ENCODE measurements at places on chromosomes 4 and X.

- no peak for DNase-seq
These were observed 240.5 kb downstream of the STIM2 start for GRCh38 chr4:27101126-27101525.

DNA sequence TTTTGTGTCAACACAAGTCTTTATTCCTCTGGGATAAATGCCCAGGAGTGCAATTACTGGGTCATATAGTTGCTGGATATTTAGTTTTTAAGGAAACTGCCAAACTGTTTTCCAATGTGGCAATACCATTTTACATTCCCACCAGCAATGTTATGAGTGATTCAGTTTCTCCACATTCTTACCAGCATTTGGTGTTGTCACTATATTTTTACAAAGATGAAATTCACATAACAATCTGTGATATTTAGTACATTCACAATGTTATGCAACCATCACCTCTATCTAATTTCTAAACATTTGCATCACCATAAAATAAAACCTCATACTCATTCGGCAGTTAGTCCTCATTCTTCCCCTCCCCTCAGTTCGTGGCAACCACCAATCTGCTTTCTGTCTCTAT lies 75.0 kb downstream of the MAMLD1 start:
- DNase-seq: no peak

DNA sequence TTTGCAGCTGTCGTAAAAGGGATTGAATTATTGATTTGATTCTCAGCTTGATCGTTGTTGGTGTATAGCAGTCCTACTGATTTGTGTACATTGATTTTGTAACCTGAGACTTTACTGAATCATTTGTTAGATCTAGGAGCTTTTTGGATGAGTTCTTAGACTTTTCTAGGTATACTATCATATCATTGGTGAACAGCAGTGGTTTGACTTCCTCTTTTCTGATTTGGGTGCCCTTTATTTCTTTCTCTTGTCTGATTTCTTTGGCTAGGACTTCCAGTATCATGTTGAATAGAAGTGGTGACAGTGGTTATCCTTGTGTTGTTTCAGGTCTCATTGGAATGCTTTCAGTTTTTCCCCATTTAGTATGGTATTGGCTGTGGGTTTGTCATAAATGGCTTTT lies 8.4 kb downstream of the APOOL start:
- no peak for DNase-seq

GRCh38 chr4:122705009-122705408 lies 27.5 kb upstream of the BBS12 start:
- DNase-seq: no peak

- no peak for DNase-seq
These were observed 891 bp downstream of the TLR2 start for GRCh38 chr4:153684971-153685371.

GRCh38 chr4:8350352-8350751 lies 80.8 kb downstream of the HTRA3 start:
- DNase-seq: no peak

DNA sequence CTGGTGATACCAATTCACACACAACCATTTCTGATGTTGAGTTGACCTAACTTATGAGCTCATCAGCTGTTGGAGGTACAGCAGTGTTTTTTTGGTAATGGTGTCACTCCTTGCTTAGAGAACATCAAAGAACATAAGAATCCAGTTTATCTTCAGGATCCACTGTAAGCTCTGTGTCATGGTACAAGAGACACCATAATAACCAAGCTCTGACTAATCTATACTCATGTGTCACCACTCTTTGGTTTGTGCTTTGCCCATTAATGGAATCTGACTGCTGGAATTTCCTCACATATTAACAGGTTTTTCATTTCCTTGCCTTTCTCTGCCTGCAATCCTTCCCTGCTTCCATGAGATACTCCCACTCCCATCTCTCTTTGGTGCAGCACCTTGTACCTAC lies 735.1 kb upstream of the LCORL start:
- peak; percentile 70 for DNase-seq

DNA sequence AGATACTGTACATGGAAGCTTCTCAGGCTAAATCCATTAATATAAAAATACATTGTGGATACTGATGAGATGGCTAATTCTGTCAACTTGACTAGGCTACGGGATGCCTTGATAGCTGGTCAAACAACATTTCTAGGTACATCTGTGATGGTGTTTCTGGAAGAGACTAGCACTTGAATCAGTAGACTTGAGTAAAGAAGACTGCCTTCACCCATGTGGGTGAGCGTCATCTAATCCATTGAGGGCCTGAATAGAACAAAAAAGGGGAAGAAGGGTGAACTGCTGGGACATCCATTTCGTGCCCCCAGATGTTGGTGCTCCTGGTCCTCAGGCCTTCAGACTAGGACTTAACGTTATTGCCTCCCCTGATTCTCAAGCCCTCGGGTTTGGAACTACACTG lies 3.7 kb upstream of the SRP72 start:
- no peak for DNase-seq

GRCh38 chr4:6991249-6991648 lies 51.9 kb upstream of the TADA2B start:
- DNase-seq: no peak

- DNase-seq: no peak
These were observed 475.0 kb upstream of the PCDH7 start for GRCh38 chr4:30245140-30245539.

- no peak for DNase-seq
These were observed 129.4 kb upstream of the PCDH18 start for GRCh38 chr4:137661693-137662092.

GRCh38 chrX:121579016-121579760 lies 531.8 kb downstream of the GLUD2 start:
- DNase-seq: peak; percentile 3

GRCh38 chr4:90127223-90127705 lies at the start of gene CCSER1:
CCSER1 (plus strand) TSS chr4:90127394.
- DNase-seq: no peak

GRCh38 chr4:78704981-78705683 lies 71.0 kb upstream of the BMP2K start:
- no peak for DNase-seq

DNA sequence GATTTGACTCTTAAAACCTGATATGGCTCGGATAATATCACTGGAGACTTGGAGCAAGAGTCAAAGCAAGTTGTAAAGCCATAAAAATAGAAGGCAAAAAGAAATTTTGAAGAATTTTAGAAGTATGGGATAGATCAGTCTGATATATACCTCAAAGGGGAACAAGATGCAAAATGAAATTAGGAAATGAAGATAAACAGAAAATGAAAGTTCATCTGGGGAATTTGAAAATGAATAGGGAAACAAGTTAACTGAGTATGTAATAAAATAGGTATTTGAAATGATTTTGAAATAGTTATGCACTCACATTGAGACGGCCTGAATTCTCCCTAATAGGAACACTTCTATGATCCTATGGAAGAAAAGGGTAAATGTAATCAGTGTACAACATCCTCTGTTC lies 5.7 kb downstream of the CYP2U1 start:
- no peak for DNase-seq

DNA sequence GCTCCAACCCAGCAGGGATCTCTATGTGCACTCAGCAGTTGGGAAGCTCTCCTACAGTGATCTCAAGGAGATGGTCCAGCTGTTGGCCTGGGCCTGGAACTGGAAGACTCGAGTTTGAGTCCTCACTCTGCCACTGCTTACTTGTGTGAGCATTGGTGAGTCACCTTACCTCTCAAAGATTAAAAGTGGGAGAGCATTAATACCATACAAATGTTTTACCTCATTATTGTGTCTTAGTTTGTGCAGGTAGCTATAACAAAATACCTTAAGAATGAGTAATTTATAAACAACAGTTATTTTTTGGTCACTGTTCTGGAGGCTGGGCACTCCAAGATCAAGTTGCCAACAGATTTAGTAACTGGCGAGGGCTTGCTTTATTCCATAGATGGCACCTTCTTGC lies 21.4 kb upstream of the ZNF827 start:
- no peak for DNase-seq

DNA sequence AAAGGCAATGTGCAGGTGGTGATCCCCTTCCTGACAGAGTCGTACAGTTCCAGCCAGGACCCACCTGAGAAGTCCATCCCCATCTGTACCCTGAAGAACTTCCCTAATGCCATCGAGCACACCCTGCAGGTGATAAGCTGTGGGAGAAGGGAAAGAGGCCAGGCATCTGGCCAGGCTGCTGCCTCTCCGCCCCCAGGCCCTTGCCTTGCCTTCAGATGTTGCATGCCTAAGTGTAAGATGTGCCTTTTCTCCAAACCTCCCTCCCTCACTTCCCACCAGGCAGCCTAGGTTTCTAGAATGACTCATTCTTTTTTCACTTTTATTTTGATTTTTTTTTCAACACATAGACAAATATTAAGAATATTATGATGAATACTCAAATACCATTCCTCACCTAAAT lies 12.2 kb upstream of the CDK16 start:
- no peak for DNase-seq

- DNase-seq: no peak
These were observed 68.3 kb upstream of the PRPS1 start for GRCh38 chrX:107560041-107560440.

- DNase-seq: no peak
These were observed 1454.8 kb downstream of the RPA4 start for GRCh38 chrX:98338544-98338943.

GRCh38 chr4:11106759-11107158 lies 321.9 kb downstream of the HS3ST1 start:
- no peak for DNase-seq

DNA sequence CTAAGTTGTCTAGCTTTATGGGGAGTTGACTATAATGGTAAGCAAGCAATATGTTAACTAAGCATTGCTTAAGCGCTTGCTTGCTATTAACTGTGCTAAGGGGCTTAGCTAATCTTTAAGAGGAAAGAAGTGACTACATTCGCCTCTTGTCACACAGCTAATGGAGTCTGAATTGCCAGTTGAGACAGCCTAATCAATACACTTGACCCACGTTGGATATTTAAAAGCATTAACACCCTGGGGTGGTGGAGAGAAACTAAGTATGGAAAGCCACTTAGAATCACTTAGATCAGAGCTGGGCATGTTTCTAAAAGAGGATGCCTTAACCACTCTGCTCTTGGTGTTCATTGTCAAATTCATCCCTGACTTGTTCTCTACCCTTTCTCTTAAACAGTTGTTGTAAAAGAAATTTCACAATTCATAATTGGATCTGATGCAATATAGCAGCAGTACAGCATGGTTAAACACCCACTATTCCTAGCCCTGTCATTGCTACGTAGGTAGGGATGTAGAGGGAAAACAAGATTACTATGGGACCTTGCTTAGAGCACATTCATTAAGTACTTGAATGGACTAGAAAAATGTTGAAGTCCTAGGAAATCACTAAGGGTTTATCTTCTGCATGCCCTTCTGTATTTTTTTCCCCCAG lies 3.5 kb downstream of the ZAR1 start:
- no peak for DNase-seq

- DNase-seq: no peak
These were observed 310.7 kb downstream of the STK32B start for GRCh38 chr4:5361968-5362367.

- no peak for DNase-seq
These were observed 100.9 kb upstream of the TBC1D9 start for GRCh38 chr4:140857111-140857510.

DNA sequence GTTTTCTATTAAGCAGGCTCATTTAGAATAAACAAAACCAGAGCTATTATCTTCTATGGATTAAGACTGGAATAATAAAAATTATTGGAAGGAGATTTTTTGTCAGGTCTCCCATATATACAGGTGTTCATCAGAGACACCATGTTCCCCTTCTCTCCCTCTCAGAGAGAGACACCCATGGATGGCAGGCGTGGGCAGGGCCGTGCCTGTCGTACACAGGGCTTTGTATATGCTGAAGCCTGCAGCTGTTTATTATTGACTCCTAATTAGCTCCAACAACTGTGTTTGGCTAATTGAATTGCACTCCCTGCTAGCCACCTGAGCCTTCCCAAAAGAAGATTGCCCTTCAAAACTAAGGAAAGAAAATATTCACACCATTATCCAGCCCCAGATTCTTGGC lies 81.6 kb downstream of the GK start:
- no peak for DNase-seq

- DNase-seq: no peak
These were observed 21.7 kb downstream of the INPP4B start for GRCh38 chr4:142824368-142824767.

DNA sequence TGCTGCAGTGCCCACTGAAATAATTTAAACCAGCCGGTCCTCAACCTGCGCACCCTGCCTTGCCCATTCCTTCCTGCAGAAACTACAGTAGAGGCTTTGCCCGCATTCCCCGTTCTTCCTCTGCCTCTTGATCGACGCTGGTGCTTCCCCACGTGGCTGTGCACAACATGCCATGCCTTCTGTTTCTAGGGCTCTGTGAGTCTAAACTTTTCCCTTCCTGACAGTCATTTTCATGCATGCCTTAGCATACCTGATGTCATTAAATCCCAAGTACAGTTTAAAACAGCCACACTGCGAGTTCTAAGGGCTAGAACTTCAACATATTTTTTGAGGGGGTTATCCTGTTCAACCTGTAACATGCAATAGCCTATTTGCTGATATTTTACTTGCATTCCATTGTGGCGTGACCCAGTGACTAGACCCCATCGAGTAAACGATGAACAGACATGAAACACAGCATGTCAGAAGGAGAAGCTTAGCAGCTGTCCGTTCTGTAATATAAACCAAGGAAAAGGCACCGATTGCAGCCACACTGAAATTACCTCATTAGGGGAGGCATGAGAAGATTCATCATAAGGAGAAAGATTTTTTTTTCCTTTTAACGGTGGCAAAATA lies 232.5 kb downstream of the ARHGAP10 start:
- no peak for DNase-seq
